ENCODE measurements at places on chromosomes 5 and 9.

GRCh38 chr9:121171236-121171635 is 30.4 kb downstream of the RAB14 start:
- DNase-seq: no peak

DNA sequence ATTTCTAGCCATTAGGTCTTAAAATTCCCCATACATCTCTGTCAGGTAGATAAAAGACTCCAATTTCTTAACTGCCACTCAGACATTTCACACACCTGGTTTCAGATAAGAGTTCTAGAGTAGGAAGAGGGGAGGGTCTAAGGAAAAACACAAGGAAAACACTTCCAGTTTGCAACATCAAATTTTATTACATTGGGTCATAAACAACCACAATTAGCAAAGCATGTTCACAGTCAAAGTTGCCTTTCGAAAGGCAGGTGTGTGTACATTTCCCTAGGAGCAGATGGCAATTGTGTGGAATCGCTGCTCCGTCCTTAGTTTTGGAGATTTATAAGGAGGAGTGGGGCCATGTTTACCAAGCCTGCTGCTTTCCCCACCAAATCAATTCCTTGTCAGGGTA is 120.8 kb downstream of the DMRT2 start:
- DNase-seq: no peak

- no peak for DNase-seq
Observed at GRCh38 chr5:100846772-100847171, 56.3 kb downstream of the ST8SIA4 start.

- no peak for DNase-seq
Observed at GRCh38 chr5:79529110-79529509, 15.2 kb upstream of the HOMER1 start.
